ENCODE measurements at places on chromosomes 1 and 21. TPM values are rescaled to one million over a fixed set of nuclear protein-coding genes. Genes with fewer than 3 reads are reported as not detected.

DNA sequence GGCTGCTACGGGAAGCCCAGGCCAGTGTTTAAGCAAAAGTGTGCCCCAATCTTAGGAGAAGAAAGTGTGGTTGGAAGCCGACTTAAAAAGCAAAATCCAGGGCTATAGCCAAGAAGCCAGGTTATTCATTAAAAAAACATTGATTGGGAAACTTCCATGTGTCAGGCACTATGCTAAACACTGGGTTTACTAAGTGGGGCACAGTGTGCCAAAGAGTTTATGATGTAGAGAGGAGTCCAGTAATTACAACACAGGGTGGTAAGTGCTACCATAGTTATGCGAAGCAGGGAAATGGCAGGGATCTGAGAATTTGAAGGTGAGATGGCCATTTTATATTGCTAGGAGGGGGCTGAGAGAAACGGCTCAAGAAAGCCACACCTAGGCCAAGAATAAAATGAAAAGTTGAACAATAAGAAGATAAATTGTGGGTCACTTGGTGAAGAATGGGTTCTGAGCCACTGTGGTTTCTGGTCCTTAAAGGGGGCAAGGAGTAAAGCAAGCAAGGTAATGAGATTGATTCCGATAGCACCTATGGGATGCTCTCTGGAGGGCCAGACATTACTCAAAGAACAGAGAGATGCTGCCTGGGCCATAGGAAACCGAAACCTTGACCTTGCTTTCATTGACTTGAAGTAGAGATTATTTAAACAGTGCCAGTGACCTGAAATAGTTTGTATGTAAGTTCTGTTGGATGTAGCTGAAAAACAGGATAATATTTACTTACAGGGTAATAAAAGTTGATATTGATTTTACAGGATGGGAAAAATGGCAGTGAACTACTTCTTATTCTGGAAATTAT lies 177.8 kb downstream of the GIPC2 start:
- DNase-seq, result no peak

DNA sequence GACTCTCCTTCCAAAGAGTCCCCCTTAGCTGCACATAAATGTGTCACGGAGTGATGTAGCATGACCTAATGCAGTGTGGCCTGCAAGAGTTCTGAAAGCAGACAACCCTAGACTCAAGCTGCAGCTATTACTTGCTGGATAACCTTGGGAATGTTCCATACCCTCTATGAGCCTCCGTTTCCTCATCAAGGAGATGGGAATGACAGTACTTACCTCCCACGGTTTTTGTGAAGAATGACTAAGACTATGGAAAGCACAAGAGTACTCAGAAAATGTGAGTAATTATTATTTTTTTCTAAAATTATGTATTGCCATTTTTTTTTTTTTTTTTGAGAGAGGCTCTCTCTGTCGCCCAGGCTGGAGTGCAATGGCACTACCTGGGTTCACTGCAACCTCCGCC lies 3.0 kb downstream of the TTC39A start:
- no peak for DNase-seq

- no peak for DNase-seq
Observed at GRCh38 chr1:208933984-208934525, 649.5 kb upstream of the CAMK1G start.

DNA sequence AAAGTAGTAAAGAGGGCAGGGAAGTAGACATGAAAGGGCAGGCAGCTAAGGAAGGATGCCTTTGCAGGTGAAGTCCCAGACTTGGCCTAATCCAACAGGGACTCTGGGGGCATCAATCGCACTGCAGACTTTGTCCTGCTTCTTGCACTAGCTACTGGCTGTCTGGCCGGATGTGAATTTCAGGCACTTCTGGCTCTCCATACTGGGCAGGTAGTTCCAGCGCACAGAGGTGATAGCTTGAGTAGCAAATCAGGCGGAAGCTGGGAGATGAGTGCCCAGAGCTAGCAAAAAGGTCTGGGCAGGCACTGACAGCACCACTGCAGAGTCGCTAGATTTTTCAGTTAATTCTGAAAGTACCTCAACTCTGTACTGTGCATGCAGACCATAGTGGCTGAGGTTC lies 997 bp downstream of the RSPH1 start:
- no peak for DNase-seq

Gene FRRS1
- 8.1 TPM for total RNA-seq

All from ovary (tissue), 10 donors.